ENCODE measurements at places on chromosomes 6 and 20.

DNA sequence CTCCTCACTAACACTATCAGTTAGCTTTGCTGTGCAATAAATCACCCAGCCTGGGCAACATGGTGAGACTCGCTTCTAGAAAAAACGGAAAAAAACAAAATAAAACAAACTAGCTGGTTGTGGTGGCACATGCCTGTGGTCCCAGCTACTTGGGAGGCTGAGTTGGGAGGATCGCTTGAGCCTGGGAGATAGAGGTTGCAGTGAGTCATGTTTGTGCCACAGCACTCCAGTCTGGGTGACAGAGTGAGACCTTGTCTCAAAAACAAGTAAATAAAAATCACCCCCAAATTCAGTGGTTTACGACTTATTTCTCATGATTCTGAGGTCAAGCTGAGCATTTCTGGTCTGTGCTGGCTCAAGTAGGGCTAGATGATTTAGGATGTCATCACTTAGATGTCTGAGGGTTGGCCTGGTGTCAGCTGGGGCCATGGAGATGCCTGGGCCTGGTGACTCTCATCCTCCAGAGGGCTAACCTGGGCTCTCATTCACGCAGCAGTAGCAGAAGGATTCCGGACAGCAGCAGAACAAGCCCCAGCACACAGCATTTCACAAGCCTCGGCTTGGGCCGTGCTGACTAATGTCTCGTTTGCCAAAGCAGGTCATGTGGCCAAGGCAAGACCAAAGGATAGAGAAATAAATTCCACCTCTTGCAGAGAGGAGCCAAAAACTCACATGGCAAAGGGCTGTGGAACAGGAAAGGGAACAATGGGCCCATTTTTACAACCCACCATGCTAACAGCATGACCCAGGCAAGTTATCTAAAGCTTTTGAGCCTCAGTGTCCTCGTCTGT, 32.5 kb downstream of the MGME1 start:
- DNase-seq: no peak

- no peak for DNase-seq
Observed at GRCh38 chr6:443621-444159, 52.1 kb downstream of the IRF4 start.

DNA sequence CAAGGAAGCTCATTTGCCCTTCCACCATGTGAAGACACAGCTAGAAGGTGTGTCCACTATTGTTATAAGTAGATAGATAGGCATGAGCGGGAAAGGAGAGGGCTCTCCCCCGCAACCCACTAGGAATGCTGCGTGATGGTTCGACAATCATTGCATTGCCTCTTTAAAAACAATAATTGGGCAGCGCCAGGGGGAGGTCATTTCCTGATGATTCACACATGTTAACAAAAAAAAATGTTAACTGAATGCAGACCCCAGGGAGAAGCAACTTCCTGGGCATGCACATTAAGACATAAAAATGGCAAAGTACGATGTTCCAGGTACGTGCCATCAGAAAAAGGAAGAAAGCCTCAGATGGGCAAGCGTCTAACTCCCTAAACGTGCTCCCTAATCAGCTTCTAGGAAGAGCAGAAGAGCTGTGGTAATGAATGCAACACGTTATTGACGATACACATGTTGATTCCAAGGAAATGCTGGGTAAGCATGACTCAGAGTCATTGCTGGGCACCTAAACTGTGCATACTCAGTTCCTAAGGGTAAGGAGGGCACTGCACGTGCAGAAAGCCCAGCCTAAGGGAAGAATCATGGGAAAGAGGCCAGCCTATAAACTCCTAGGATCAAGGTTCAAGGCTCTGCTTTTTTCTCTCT, 113.7 kb downstream of the FAM217A start:
- DNase-seq: no peak

DNA sequence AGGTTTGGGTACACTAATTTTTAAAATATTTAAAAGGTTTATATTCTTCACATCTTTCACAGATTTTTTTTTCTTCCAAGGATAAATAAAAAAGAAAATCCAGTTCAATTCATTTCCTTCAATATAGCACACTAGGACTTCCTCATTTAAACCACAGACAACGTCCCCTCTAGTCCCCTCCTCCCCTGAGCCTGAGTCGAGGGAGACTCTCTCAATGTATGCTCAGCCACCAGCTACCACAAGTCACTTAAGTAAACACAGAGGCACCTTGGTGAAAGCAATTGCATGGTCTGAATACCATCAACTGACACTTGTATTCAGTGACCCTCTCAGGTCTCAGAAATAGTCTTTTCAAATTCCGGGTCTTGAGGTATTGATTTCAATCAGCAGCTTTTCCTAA, 88.6 kb downstream of the SIM1 start:
- DNase-seq: no peak

- DNase-seq: no peak
Observed at GRCh38 chr6:134896910-134897309, 53.0 kb downstream of the ALDH8A1 start.

GRCh38 chr6:125194941-125195340, 41.4 kb downstream of the TPD52L1 start:
- DNase-seq: no peak

DNA sequence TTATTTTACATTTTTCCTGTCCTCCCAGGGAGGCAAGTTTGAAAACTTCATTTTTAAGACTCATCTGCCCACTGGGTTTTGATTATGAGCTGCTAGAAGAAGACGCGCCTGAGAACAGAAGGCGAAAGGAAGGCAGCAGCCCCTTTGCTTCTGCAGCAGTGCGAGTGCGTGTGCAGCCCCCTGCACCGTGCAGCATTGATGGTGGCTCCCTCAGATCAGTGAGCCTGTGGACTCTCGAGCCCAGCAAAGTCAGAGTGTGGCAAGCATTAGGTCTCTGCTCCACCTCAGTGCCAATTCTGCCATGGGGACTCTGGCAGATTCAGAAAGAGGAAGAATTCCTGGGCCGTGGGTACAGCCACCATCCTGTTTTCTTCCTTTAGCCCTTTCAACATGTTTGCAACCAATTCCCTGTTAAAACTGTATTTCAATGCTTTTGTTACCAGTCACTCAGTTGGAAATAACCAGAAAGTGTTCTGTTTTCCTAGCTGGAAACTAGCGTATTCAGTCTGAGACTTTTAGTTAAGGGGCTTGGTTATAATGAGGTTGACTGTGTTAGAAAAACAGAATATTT, 134.8 kb upstream of the OGFRL1 start:
- no peak for DNase-seq

DNA sequence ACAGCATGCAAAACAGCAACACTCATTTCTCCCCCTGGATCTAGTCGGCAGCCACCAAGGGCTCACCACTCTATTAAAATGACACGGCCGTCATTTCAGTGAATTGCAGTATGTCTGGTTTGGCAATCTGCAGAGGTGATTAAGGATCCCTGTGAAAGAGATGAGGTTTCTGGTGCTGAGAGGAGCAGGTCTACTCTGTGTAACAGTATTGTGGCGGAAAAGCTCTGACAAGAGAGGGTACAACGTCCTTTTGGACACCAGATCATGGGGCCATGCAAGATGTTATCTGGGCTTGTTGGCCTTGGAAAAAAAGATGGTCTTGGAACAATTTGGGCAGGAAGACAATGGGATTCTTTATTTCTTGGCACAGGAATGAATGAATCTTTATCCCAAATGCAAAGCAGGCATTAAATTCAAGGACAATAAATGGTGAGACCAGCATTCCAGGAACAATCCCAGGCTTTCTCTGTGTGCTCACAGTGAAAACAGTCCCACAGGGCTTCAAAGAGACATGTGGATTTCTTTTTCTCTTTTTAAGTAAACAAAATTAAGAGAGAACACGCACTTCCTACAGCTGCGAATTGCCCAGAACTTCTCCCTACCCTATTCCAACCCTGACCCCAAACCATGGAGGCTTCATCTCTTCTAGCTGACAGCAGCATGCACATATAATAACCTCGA, 33.7 kb upstream of the ADGRF1 start:
- no peak for DNase-seq

DNA sequence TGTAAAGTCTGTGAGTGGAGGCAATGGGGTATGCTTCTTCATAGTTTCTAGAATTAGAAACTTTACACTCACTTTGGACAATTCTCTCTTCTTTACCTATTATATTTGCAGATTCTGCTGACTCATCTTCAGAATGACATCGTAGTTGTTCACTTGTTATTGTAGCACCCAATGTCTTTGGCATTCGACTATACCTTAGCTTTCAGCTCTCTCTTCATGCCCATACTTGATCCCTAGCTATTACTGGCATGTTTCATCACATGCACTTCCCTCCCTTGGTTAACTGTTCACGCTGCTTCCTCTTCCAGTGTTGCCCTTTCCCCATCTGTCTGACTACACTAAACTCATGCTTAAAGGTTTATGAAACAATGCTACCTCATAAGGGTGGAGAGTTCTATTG, 298.1 kb upstream of the TCF21 start:
- DNase-seq: no peak

- DNase-seq: no peak
Observed at GRCh38 chr6:36765190-36765589, 67.6 kb downstream of the RAB44 start.

GRCh38 chr6:51049983-51050877, 231.6 kb downstream of the TFAP2B start:
- DNase-seq: no peak

DNA sequence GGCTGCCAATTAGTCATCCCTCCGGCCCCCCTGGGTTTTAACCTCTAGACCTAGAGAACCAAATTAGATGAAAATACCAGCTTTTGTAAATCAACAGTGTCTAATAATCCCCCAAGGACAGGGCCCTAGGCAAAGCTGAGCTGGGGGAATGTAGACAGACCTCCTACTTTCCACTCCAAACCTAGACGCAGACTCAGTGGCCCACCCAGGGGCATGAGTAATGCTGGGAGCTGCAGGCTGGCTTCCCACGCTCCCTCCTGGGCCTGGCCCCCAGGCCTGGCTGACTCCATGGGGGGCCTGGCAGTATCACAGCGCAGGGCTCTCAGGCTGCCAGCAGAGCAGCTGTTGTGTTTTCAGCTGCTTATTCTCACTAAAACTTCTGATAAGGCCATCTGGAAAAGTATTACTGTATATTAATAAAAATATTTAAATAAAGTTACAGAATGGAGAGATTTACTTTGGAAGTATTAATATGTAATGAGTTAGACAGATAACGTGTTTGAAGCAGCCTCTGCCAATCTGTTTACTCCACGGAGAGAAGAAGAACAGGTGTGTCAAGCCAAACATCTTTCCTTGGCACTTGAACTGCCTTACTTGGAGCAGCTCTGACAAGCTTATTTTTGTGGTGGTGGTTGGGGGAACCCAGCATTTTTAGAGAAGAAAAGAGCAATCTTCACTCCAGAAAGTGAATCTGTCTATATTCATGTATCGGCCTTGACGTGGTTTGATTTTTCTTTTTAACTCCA, 144.0 kb upstream of the AGPAT4 start:
- DNase-seq: no peak
